Activated CD8-positive, alpha-beta T cell treated with anti-CD3 and anti-CD28 coated beads, Interleukin-2, amount 10 ng/mL, durations not matched to agents 7 days and 5 days (primary cell): ENCODE measurements at places on chromosomes 5 and 9. TPM values are rescaled to one million over a fixed set of nuclear protein-coding genes. Genes with fewer than 3 reads are reported as not detected.

DNAJC18 gene
- 3.7 TPM for total RNA-seq

DNA sequence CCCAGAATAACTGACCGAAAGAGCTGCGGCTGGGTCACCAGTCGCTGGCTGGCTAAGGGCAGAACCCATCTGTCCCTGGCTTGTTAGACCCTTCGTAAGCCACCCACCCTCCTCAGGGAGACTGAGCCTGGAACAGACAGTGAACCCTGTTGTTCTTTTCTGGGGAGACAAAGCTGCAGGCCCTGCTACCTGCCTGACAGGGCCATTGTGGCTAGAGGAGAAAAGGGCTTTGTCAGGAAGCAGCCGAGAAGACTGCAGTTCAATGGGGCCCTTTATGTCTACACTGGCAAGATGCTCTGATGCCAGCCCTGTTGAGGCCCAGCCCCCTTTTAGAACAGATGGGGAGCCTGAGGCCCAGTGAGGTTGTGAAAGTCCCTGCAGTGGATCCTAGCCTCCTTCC lies 3.7 kb upstream of the NIPAL4 start:
- no peak for DNase-seq

- no peak for DNase-seq
Observed at GRCh38 chr9:124698265-124698664, 72.8 kb downstream of the NR6A1 start.

DNA sequence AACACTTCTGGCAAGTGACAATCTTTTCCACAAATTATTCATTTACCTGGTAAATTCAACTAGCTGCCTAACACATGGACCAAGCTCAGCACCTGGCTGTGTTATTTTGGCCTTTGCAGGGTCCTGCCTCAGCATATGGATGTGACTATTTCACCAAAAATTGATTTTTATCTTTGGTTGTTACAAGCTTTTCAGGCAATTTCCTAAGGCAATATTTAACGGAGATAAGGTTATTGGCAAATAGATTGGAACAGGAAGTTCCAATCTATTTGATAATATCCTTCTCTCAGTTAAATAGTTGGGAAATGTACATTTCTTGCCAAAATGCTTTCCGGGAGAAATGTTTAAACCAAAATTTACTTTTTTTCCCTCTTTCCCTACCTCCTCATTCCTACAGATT lies 415.2 kb upstream of the SMARCA2 start:
- no peak for DNase-seq

GRCh38 chr9:19700699-19701098 lies 88.1 kb downstream of the SLC24A2 start:
- no peak for DNase-seq
